Endothelial cell of umbilical vein (primary cell): ENCODE measurements at places on chromosomes 16 and 17.

- DNase-seq = no peak
Measured at GRCh38 chr16:85955566-85955965, 56.6 kb downstream of the IRF8 start.

DNA sequence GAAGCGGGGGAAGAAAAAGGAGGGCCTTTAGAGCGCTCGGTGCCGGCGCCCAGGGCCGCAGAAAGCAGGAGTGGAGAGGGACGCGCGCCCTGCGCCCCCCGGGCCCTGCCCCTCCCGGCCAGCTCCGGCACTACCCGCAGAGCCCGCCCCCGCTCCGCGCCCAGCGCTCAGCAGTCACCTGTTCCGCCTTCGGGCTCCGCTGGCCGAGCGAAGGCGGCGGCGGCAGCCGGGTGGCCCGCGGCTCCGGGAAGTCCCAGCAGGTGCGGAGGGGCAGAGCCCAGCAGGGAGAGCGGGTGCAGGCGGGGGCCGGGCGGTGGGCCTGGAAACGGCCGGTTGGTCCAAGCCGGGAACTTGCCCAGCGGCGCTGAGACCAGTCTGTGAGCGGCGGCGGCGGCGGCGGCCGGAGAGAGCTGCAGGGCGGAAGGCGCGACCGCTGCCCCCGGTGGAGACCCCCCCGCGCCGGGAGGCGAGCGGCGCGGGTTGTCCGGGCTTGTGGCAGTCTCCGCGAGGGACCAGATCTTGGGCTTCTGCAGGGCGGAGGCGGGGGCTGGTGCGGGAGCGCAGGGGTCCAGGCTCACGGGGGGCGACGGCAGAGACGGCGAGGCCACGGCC, 2.2 kb downstream of the IRX3 start:
- DNase-seq = no peak

DNA sequence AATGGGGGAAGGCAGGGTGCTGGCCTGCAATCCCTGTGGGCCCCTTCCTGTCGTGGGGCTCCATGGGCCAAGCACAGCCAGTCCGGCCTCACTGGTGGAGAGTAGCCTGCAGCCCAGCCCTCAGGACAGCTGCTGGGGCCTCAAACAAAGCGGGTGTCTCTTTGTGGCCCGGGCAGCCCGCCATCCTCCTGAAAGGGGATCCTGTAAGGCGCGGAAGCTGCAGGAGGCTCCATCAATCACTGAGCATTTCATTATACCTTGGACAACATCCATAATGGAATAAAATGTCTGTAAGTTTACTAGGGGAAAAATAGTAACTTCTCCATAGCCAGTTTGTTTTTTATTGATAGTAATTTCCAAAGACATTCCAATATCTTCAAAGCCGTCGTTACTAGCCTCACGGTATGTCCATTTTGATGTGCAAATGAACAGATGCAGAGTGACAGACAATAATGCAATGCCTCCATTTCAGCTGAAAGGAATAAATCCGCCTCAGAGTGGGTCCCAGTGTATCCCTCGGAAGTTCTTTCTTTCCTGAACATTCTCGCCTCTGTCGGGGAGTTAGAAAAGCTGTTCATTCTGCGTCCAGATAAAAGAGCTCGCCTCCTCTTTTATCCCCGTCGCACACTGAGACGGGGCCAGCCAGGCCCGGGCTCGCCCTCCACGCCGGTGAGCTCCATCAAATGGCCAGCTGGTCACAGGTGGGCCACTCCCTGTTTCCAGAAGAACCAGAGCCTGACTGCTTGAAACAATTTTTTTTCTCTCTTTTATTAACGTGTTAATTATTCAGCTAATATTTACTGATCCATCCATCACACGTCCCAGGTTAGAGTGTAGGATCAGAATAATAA, 14.4 kb downstream of the WSCD1 start:
- DNase-seq = no peak

GRCh38 chr16:73697336-73697735, 599.3 kb upstream of the PSMD7 start:
- no peak for DNase-seq

- no peak for DNase-seq
Measured at GRCh38 chr16:68388124-68388523, 60.2 kb downstream of the SMPD3 start.

DNA sequence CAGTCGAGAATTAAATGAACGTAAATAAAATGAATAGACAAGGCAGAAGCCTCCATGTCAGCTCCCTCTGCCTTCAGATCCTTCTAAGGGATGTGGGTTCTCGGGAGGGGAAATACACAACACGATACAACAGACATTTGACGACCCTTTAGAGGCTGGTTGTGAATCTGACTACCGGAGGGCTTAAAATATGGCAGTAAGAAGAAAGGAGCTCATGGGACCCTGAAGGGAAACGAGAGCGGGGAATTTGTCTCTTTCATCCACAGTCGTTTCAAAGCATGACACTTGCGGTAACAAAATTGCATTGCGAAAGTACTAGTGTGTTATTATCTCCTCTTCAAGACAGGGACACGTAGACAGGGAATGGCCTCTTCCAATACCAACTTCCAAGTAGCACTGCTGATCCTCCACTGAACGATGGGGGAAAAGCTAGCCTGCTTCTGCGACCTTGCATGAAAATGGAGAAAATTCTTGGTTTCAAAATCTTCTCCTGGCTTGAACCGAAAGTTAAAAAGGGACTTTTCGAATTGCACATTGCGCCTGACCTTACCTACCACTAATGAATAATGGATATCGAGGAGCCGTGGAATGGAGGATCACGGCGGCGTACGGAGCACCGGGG, 1.2 kb upstream of the TNRC6C start:
- peak; percentile 24 for DNase-seq

DNA sequence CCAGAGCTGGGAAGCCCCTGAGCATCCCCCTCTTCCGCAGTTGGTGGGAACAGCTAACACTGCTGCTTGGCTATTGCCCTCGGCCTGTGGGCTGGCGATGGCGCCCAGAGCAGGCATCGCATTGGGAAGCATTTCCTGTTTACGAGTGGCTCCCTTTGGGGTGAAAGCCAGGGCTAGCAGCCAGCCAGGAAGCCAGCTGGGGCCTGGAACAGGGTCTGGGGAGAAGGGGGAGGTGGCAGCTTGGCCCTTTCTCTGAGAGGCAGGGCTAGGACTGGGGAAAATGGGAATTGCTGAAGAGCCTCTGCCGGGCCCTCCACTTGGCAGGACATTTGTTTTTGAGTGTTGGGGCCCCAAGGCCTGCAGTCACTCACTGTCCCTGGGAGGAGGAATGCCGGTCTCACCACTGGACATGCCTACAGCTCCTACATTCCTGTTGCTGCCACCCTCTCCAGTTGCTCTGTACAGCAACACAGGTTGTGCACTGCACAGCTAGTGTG, 2.4 kb upstream of the MTSS2 start:
- peak; percentile 88 for DNase-seq

GRCh38 chr17:10119203-10120108, 79.0 kb downstream of the GAS7 start:
- no peak for DNase-seq

GRCh38 chr17:10058921-10059683, 139.3 kb downstream of the GAS7 start:
- no peak for DNase-seq

DNA sequence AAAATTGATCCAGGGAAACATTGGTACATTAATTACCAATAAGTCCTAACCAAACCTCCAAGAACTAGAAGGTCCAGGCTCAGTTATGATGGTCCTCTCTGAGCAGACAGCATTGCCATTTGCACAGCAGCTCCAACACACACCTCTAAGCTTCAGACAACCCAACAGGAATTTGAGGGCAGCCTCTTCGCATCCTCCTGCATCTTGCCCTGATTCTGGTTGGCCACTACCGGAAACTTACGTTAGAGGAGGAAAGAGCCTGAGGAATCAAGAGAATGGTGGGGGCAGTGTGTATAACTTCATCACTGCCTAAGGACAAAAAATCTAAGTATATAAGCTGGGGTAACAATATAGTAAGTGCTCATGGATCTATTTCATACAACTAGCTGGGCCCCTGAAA, 15.7 kb downstream of the FAM117A start:
- DNase-seq = no peak

DNA sequence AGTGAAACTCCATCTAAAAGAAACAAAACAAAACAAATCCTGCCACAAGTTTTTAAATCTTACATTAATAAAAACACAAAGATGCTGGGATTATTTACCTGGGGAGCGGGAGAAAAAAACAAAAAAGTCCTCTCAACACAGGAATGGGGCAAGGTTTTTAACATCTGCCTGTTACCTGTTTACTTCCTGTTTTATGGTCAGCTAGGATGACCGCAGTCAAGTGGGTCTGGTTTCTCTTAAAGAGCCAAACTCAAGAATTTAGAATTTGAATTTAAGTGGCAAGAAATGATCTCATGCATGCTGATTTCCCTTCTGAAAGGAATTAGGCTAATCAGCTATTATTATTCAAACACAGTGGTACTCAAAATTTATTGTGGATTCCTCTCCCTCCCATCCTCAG, 39.7 kb upstream of the TBC1D3K start:
- DNase-seq = no peak

DNA sequence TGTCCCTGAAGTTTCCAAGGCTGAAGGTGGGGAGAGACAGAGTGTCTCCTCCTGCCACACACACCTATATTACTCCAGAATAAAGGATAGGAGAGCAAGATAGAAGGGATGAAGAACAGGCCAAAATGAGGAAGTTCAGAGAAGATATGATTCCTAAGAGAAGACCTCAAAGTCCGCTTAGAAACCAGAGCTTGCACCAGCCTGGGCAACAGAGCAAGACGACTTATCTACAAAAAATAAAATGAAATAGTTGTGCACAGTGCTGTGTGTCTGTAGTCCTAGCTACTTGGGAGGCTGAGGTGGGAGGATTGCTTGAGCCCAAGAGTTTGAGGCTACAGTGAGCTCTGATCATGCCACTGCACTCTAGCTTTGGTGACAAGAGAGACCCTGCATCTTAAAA, 128.2 kb downstream of the HS3ST3B1 start:
- no peak for DNase-seq

DNA sequence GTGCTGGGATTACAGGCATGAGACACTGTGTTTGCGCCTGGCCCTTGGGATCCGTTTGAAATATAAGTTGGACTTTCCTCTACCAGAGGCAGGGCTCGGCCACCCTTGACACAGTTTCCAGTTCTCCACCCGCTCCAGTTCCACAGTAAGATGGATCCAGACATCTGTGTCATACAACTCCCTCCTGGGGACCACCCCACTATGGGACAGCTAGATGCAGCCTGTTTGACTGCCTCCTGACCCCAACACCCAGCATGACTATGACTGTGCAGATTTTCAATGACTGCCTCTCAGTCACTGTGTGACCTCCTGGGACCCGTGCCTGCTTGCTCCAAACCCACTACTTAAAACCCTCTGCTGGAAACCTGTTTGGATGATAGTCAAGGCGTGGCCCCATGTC, 166.7 kb downstream of the IRF8 start:
- DNase-seq = no peak
